ENCODE measurements at places on chromosomes 12 and 14.

DNA sequence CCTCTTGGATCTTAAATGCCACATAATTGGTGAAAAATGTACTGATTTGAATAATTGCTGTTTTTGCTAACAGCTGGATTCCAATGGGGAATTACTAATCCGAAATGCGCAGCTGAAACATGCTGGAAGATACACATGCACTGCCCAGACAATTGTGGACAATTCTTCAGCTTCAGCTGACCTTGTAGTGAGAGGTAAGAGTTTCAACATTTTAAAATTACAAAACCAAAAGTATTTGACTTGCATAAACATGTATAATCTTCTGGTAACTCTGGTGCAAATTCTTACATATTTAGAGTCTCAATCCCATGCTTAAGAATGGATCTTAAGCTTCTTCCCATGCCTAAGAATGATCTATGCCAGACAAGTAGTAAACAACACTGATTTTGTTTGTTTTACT is 229.1 kb upstream of the PDZRN4 start:
- DNase-seq, result no peak

GRCh38 chr12:122852336-122853275 is 17.3 kb downstream of the HIP1R start:
- DNase-seq, result no peak

DNA sequence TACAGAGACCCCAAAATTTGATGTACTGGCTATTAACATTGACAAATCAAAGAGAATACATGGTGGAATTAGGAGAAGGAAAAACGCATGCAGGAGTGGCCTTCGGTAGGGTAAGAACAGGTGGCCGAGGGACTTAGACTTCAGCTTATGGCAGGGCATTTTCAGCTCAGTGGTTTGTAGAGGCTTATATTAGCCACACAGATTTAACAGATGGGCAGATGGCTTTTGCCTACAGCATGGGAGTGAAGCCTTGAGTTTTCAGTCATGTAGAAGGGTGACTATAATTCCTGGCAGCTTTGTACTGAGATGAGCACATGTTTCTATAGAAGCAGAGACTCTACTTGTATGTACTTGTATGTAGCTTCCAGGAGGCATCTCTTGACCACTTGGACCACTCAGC is 40.9 kb upstream of the PLEKHA5 start:
- no peak for DNase-seq

GRCh38 chr12:100141998-100142850 is 450 bp downstream of the BLTP3B start:
- peak; percentile 40 for DNase-seq

- no peak for DNase-seq
Observed at GRCh38 chr14:72253503-72253902, 321.3 kb downstream of the RGS6 start.

DNA sequence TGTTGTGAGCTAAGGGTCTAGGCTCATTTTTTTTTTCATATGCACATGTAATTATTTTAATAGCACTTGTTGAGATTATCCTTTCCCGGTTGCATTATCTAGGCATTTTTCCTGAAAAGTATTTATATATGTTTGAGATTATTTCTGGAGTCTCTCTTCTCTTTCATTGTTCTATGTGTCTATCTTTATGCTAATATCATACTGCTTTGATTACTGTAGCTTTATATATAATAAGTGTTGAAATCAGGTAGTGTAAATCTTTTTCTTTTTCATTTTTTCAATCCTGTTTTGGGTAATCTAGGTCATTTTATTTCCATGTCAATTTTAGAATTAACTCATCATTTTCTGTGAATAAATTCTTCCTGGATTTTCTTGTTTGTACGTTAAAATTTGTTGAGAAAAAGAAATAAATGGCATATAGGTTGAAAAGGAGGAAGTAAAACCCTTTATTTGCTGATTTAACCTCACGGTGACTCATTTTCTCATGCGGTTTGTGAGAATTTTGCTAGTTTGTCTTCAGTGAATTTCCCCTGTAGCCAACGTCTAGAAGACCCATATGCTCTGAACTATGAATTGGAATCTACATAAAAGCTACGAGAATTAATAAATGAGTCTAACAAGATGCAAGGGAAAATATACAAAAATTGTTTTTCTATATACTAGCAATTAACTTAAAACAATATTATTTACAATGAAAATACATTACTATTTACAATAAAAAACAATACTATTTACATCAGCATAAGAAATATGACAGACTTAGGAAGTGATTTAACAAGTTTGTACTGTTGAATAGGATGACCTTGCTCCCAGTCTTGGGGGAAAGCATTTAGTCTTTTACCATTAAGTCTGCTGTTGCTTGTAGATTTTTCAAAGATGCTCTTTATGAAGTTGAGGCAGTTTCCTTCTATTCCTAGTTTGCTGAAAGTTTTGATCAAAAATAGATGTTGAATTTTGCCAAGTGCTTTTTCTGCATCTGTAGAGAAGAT is 105.0 kb downstream of the SNAPC1 start:
- DNase-seq, result no peak

- no peak for DNase-seq
Observed at GRCh38 chr12:23450810-23451209, 498.7 kb downstream of the SOX5 start.

DNA sequence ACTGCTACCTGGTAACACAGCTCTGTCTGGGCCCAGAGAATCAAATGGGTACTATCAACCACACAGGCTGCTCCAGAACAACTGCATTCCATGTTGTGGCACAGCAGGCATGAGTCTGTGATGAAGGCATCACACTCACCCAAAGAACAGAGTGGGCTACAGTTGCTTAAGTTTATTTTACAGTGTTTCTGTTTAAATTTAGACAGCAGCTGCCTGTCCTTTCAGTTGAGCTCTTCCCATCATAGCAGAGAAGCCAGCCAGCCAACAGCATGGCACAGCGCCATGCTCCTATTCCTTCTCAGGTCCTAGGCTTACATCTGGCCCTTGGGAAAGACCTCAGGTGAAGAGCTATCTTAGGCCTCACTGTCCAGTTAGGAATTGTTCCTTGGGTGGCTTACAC is 147.0 kb upstream of the FRMD6 start:
- no peak for DNase-seq

DNA sequence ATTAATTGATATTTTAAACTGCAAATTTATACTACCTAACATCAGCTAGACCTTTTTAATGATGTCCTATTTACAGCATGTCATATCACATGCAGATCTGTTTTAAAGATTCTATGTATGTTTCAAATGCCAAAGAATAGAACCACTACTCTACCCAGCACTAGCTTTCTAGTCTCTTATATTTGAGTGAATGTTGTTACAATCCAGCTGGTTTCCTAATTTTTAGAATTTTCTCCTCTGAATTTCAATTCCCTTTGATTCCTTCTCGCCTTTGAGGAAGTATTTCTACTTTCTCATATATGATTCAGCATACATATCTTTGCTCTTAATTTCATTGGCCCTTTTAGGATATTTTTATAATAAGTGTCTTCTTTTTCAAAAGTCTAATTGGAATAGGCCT is 841.9 kb downstream of the TMTC2 start:
- no peak for DNase-seq

GRCh38 chr12:130124106-130124505 is 38.2 kb upstream of the FZD10 start:
- DNase-seq, result no peak

- DNase-seq, result no peak
Observed at GRCh38 chr14:57704763-57705162, 161.1 kb downstream of the SLC35F4 start.

DNA sequence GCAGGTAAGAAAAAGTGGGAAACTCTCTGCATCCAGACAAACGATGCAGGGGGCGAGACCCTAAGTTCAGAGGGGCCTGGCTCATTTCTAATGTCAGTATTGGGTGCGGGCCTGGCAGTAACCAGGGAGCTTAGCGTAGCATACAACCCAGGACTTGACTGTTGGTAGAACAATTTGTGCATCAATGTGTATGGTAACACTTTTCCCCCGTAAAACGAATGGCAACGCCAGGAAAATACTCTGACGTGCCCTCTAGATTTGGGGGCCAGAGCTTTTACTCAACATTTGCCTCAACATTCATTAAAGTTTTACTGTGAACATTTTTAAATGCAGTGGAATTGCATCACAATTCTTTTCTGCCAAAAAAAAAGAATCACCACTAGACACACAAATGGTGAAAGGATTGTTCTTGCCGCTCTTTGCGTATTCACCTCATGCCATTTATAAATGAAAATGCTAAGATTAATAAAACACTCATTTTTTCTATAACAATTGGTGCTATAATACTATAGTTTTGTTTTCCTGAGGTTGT is 867 bp downstream of the RHOJ start:
- DNase-seq, result no peak

DNA sequence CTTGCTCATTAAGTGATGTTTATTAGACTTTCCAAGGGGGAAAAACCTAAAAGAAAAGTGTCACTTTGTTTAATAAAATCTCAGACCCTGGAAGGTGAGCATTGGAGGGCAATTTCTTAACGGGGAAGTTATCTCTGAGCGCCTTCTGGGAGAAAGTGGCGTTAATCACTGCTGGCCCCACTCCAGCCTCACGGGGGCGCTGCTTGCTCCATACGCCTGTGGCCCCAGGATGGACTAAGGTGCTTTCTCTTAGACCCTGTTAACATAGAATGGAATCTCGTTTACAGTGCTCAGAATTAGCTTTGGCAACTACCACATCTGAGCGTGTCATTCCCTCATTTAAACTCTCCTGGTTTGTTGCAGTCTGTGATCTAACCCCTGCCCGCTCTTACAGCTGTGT is 16.4 kb upstream of the PRIMA1 start:
- DNase-seq, result no peak

- no peak for DNase-seq
Observed at GRCh38 chr14:69688299-69688649, 76.9 kb downstream of the SUSD6 start.

DNA sequence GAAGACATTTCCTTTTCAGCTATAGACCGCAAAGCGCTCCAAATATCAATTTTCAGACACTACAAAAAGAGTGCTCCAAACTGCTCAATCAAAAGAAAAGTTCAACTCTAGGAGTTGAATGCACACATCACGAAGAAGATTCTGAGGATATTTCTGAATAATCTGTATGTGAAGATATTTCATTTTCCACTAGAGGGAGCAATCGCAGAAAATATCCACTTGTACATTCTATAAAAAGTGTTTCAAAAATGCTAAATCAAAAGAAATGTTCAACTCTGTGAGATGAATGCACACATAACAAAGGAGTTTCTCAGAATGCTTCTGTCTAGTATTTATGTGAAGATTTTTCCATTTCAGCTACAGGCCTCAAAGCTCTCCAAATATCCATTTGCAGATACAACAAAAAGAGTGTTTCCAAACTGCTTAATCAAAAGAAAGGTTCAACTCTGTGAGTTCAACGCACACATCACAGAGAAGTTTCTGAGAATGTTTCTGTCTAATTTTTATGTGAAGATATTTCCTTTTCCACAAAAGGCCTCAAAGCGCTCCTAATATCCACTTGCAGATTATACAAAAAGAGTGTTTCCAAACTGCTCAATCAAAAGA is 643.8 kb upstream of the ALG10B start:
- DNase-seq, result no peak

Data from psoas muscle (tissue), 8 donors.